Activated CD4-positive, alpha-beta T cell treated with anti-CD3 and anti-CD28 coated beads, Interleukin-2, amount 50 U/mL, for 24 hours (primary cell): ENCODE measurements at places on chromosomes 16 and 17.

DNA sequence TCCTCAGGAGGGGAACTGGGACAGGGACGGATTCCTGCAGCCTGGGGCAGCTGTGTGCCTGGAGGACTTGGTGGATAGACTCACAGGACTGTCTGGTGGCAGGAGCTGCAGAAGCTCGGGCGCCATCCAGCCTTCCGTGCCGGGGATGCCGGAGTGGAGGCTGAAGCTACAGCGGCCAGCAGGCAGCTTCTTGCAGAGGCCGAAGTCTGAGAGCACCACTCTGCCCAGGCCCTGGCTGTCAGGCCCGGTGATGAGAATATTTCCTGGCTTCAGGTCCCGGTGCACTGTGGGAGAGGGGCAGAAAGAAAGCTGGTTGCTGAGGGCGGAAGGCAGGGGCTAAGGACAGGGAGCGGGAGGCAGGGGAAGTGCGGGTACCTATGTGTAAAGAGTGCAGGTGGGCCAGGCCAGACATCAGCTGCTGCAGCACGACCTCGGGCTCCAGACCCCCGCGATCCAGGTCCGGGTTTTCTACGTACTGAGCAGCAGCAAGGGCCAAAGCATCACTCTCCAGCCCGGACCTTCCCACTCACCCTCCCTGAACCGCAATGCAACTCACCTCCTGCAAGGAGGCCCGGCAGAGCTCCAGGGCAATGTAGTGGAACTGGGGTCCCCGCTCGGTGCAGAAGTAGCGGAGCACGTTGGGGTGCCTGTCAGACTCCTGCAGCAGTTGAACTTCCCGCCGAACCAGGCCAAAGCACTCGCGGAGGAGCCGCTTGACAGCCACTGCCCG is 16.1 kb downstream of the PLK1 start:
- DNase-seq = no peak

DNA sequence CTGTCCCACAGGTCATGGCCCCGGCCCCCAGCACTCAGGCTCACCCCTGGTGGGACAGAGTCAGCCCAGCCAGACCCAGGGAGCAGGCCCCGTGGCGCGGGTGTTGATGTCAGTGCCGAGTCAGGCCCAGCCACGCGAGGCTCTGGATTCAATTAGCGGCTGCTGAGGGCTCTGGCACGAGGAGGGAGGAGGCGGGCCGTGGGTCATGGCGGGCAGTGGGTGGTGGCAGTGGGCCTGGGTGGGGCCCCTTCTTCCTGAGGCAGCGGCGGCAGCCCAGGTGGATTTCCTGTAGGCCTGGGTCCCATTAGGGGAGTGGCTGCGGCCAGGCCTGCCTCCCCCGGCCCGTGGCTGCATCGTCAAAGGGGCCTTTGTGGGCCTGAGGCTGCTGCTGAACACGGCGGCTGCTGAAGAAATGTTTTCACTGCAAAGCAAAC is 12.9 kb downstream of the VASN start:
- no peak for DNase-seq

GRCh38 chr17:1999557-2000251 is 25.4 kb downstream of the RTN4RL1 start:
- no peak for DNase-seq

GRCh38 chr16:82728901-82729300 is 102.1 kb downstream of the CDH13 start:
- DNase-seq = no peak

DNA sequence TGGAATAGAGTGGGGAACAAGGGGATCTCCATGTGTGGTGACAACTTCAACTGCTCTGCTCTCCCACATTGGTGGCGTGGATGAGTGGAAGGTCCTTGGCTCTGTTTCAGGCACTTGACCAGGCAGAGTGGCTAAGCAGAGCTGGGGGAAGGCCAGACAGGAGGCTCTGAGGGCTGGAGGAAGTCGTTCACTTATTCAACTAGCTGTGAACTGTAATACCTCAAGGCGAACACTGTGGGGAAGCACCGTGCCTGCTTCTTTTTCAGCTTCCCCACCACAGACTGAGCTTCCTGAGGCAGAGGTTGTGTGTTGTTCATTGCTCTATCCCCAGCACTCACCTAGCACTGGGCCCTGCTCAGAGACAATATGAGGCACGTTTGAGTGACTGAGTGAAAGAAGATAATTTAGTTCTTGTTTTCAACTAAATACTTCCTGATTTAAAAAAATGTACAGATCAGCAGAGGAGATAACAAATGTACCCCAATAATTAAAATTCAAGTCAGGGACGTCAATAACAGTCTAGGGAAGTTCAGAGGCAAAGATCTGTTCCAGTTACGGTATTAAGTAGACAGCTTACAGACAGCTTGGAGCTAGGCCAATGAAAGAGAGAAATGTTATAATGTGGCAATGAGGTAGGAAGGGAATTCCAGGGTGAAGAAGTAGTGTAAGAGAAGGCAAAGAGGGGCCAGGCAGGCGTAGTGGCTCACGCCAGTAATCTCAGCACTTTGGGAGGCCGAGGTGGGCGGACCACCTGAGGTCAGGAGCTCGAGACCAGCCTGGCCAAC is 34.7 kb downstream of the MYO18A start:
- peak; percentile 43 for DNase-seq

DNA sequence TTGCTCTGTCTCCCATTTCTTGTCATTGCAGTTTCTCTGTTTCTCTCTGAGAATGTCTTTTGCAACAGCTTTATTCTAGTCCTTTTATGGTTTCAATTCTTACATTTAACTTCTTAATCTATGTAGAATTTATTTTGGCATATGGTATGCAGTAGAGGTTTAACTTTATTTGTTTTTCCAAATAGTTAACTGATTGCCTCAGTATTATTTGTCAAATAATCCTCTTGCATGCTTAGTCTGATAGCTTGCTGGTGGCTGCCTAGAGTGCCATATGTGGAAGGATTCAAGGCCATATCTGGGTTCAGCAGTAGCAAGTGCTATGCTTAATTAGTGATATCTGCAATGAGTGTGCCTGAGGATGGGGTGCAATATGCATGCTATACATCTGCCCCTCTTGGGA is 6.9 kb downstream of the SNTB2 start:
- DNase-seq = no peak

- DNase-seq = no peak
Observed at GRCh38 chr17:12231355-12231682, 210.6 kb downstream of the MAP2K4 start.

DNA sequence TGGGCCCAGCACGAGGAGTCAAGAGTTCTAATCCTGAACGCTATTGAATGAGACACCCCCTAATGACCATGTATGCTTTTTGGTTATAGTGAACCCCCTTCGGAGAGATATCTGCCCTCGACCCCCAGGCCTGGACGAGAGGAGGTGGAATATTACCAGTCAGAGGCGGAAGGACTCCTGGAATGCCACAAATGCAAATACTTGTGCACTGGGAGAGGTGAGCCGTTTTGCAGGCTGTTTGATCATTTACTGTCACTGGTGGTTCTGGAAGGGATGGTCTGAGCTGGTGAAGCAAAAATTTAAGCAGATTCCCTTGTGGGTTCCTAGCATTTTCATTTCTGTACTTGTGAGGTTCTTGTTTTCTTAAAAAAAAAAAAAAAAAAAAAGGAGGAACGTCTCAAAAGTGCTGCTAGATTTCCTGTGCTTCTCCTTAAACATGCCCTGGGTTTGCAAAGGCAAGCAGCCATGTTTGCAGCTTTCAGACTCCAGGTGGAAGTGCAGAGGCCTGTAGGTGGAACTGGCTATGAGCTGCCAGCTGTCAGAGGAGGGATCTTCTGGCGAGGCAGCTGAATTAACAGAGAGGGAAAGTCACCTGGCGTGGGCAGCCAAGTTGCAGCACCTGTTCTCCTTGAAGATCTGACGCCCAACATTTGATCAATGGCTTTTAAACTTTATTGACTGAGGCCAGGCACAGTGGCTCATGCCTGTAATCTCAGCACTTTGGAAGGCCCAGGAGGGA is 3.5 kb downstream of the MARVELD3 start:
- no peak for DNase-seq
